ENCODE measurements at places on chromosomes 2 and 18. TPM values are rescaled to one million over a fixed set of nuclear protein-coding genes. Genes with fewer than 3 reads are reported as not detected.

DNA sequence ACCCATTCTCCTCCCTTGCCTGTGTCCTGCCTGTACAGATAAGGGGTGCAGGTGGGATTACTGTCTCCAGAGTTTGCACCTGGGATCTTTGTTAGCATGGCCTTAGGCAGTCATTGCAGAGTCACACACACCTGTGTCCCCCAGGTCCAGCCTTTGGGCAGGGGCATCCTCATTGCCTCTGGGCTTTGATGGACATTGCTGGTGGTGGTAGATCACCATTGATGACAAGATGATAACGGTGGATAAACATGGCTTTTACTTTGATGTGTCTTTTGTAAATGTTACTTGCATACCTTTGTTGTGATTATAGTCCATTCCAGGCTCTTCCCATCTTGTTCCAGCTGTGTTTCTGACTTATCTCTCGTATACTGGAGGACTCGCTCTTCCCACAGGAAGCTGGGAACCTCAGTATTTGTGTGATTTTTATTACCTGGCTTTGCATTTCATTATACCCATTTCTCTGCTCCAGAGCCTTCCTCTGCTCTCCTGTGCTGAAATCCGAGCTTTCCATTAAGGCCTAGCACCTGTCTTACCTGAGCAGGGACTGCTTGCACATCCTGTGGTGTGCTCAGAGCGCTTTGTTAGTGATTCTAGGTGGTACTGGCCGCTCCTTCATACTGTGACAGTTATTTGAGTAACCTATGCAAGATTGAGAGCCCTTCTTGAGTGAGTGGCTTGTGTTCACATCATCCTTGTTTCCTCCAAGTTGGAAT, 79.2 kb downstream of the PTPRM start:
- DNase-seq: no peak

- no peak for DNase-seq
These were observed 24.8 kb upstream of the CYP26B1 start for GRCh38 chr2:72172478-72172877.

GRCh38 chr2:58862244-58862643, 621.1 kb upstream of the FANCL start:
- no peak for DNase-seq

DNA sequence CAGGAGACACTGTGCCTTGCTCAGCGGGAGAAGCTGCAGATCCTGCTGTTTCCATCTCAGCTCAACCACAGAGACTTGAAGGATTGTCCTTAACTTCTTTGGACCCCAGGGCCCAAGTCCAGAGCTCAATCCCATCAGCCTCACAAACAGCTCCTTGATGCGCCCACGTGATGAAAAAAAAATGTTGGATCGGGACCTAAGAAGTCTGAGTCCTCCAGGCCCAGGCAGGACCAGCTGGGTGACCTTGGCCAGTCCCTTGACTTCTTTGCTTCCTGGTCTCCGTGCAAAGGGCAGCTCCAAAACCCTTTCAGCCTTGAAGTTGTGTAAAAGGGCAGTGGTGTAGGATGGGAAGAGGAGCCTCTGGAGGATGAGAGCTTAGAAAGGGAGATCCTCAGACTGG, 175.5 kb downstream of the ZFP36L2 start:
- no peak for DNase-seq

- no peak for DNase-seq
These were observed 8.0 kb upstream of the D2HGDH start for GRCh38 chr2:241726459-241726858.

DNA sequence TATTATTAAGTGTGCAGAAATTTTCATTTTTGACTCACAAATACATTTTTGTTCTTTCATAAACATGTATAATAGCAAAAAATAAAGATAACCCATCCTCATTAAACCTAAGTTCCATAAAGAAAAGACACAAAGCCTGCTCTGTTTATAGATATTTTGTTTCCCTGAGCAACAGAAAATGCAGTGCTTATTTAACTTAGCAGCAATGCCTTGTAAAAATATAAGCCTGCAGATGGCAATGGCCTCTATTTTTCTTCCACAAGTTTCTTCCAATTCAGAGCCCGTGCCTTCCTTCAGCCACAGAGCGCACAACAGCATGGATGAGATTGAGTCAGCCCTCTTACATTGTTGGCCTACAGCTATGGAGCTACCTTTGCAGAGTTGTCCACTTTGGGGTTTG, 43.6 kb downstream of the PKP4 start:
- no peak for DNase-seq

GRCh38 chr2:131132729-131133128, 27.6 kb downstream of the PLEKHB2 start:
- no peak for DNase-seq

GRCh38 chr18:38646296-38646695, 1080.7 kb upstream of the CELF4 start:
- DNase-seq: no peak

DNA sequence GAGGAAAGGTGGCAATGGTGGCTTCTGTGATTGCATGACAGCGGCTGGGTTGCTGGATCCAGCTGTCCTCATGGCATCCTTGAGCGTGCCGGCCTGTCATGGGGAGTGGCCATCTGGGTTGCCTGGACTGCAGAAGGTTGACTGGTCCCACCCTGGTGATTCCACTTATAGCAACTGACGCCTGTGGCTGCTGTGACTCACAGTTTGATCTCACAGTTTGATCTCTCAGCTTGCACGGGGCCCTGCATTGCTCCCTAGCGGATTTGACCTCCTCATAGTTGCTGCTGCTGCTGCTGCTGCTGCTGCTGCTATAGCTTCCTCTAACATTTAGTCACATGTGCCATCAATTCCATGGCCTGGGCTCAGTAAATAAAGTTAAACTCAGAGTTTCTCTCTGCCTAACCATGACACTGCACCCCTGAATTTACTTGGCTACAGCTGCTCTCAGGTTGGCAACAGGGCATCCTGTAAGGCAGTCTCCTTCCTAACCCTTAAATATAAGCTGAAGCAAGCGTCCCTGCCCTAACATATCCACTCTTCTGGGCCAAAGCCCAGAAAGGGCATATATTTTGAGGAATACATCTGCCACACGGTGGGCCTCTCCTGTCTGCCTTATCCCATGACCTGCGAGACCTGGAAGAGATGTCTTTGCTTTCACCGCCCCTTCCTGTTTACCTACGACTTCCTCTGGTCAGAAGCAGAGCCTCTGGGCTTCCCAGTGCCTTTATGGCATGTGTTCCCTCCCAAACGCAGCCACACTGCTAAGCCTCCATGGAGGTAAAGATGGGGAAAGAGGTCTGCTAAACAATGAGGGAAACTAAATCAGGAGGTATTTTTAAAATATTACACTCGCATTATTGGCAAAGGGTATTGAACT, 37.8 kb upstream of the CCDC150 start:
- no peak for DNase-seq

DNA sequence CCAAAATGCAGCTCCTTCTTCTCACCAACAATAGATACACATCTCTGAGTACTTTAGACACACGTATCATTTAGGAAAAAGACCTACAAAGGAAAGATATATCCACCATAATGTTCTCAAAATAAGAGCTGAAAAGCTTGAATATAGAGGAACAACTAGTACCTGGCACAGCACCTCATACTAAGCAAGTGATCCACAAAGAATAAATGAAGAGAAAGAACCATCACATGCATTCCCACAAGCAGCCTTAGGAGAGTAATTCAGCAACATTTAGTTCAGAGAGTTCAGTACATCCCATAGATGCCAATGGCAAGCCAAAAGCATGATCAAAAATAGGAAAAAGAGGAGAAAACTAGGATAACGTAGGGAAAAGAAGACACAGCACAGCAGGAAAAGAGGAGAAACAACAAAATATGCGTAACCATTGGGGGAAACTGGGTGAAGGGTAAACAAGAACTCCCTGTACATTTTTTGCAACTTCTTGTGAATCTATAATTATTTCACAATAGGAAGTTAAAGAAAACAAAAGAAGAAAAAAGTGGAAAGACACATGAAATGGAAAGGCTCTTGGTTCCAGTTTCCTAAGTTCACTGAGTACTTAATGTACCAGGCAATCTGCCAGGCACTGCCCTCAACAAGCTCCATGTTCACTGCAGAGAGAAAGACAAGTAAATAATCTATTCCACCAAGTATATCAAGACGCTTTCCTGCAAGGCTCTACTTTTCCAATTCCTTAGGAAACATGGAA, 22.3 kb downstream of the CLASP1 start:
- no peak for DNase-seq

GRCh38 chr2:70686577-70687460, 81.2 kb downstream of the ADD2 start:
- DNase-seq: no peak

- no peak for DNase-seq
These were observed 176.1 kb downstream of the TXNL1 start for GRCh38 chr18:56462276-56462675.

DNA sequence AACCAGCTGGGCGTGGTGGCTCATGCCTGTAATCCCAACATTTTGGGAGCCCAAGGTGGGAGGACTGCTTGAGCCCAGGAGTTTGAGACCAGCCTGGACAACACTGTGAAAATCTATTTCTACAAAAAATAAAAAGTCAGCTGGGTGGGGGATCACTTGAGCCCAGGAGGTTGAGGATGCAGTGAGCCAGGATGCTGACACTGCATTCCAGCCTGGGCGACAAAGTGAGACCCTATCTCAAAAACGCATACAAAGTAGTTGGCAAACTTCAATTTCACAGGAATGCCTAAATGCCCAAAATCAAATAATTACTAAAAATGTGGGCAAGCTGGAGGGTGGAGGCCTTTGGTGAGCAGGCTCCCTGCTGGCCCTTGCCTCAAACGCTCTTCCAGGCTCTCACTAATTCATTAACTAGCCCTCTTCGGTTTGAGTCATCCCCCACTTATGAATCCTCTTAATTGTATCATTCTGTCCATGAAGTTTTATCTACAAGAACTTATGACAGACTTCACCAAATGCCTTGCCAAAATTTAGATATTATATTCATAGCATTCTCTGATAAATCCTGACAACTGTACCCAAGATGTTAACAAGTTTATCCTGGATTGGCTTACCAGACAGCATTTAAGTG, 68.7 kb upstream of the ZFP36L2 start:
- no peak for DNase-seq

DNA sequence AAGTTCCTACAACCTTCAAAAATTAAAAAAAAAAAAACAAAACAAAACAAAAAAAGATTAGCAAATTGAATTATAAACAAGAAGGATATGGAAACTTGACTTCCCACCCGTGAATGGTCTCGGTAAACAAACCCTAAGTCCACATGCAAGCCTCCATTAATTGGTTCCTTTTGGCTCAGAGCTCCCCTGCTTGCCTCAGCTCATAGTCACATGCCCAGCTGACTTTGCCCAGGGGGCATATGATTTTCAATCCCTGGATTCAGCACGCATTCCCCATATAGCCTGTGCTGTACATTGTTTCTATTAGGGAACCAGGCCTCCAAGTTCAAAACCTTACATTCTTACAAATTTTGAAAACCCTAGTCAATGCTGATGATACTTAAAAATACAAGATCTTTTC, 95.0 kb downstream of the PID1 start:
- DNase-seq: no peak

DNA sequence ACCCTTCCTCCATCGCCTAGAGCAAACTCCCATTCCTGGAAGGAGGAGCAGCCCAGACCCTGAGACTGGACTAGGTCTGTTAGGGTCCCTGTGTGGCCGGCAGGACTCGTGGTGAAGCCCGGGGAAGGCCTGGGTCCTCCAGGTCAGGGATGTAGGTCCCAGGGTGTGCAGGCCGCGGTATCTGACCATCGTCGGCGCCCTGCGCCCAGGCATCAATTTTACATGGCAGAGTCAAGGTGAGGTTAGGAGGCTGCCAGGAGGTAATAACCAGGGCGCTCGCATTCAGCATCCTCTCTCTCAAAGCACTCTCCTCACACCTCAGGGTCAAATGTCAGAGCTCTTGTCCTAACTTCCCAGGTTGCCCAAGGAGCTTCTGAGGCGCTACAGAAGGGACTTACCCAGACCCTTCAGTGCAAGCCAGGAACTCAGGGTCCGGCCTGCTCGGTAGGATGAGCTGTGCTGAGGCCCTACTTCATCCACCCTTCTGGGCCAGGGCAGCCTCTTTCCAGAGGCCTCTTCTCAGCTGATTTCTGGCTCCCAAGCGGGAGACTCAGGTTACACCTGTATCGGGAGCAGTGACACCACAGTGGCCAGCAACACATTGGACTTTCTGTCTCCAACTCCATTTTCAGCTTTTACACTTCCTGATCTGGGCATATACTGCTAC, 628 bp downstream of the SH2D6 start:
- DNase-seq: no peak

DNA sequence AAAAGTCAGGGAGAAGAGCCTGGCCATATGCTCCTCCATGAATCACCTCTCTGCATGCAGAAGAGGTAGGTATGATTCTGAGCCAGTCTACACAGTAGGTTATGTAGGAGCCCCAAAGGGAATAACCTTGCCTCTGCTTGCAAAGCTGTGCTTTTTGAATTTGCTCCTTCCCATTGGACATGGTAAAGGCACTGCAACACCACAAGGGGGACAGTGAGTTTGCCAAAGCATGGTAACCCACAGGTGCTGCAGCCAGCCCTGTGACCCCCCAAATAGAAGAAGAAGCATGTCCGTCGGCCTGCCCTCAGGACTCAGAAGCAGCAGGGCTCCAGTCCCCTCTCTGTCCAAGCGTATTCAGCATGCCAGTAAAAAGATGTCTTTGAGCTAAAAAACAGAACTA, 51.0 kb upstream of the BCL2L11 start:
- no peak for DNase-seq

DNA sequence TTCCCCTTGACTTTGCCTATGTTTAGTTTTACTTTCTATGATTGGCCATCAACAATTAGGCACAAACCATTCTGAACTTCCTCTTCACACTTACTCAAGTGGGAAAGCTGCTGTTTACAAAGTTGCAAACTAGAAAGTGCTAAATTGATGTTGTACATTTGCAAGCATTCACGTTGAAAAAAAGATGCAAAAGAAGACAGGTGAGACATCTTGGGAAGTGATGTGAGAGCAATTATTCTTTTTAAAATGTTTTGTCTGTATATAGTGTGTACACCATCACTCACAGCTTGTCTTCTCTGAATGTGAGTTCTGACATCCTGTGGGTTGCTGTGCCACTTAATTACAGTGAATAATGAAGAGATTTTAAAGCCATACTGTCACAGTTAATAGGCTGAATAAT, 874.1 kb upstream of the LRATD1 start:
- no peak for DNase-seq

DNA sequence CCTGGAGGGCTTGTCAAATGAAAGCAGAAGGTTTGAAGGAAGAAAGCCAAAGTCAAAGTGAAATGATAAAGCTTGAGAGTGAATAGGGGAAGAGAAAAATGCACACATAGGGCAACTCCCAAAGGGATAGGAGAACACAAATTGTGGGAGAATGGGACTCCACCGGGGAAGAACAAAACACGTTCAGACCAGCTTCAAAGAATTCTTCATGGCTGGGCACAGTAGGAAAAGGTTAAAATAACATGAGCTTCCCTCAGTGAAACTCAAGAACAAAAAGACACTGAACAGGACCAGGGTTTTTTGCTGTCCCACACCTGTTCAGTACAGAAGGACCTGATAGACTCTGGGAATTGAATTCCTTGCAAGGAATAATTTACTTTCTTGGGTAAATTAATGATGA, 123.1 kb upstream of the NCKAP5 start:
- no peak for DNase-seq

Gene FSHR
- 0.43 TPM for polyA plus RNA-seq

Gene KYNU
- 0.67 TPM for polyA plus RNA-seq

Gene BMP10
- not detected for polyA plus RNA-seq

Gene CLASP1
- 56.7 TPM for polyA plus RNA-seq

Gene CD8B2
- 0.04 TPM for polyA plus RNA-seq

Gene LANCL1
- 52.4 TPM for polyA plus RNA-seq

Gene UGT1A8
- not detected for polyA plus RNA-seq

Gene TEX44
- polyA plus RNA-seq: not detected

Gene GBX2
- not detected for polyA plus RNA-seq

Gene GATA6
- 0.91 TPM for polyA plus RNA-seq

Gene ARMC9
- 3.9 TPM for polyA plus RNA-seq

Gene PLCL1
- 14.3 TPM for polyA plus RNA-seq

Gene SERPINB13
- not detected for polyA plus RNA-seq

Gene ACTG2
- 5.1 TPM for polyA plus RNA-seq

All from forelimb muscle (tissue), 1 donor.